ENCODE measurements at places on chromosomes 7 and 10.

DNA sequence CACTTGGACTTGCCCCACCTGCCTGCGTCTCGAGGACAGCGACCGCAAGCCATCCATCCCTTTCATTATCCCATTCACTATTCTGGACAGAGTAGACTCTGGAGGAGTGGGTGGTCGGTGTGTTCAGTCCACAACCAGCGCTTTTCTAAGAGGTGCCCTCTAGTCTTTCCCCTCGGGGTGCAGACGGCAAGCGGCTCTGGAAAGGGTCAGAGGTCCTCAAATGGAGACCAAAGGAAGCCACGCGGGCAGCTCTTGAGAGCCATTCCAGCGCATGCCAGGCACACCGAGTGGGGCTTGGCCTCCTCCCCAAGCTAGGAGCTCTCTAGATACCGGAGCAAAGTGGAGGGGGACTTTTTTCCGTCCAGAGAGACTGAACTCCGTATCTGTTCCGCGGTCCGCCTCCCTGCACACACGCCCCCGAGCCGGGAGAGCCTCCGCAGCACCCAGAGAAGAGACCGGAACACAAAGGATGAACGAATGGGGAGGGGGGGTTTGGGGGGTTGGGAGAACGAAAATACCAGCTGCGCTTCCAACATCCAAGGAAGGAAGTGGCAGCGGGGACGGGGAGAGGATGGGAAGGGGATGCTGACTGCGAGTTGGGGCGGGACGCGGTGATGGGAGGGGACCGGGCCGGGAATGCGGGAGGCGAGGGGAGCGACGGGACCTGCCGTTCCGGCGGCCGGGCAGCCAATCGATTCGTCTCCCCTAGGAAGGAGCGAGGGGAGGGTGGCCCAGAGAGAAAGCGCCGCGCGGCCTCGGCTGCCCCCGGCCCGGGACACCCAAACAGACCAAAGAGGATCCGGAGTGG lies 515 bp downstream of the GSDME start:
- no peak for DNase-seq

DNA sequence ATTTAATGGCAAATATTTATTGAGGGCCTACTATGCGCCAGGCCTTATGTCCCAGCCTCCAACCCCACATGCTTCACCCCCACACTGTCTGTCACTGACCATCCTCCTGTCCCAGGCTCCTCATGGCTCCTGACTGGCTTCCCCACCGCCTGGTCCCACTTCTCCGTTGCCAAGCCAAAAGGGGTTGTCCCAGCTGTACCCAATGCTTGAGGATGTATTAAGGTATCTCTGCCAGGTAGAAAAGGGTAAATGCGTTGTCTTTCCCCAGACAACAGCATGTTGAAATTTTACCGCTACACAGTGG lies 168.8 kb upstream of the FRMD4A start:
- DNase-seq: no peak

GRCh38 chr10:59271160-59271559 lies 91.2 kb downstream of the FAM13C start:
- no peak for DNase-seq

GRCh38 chr10:108597657-108598319 lies 1325.5 kb downstream of the XPNPEP1 start:
- DNase-seq: no peak

DNA sequence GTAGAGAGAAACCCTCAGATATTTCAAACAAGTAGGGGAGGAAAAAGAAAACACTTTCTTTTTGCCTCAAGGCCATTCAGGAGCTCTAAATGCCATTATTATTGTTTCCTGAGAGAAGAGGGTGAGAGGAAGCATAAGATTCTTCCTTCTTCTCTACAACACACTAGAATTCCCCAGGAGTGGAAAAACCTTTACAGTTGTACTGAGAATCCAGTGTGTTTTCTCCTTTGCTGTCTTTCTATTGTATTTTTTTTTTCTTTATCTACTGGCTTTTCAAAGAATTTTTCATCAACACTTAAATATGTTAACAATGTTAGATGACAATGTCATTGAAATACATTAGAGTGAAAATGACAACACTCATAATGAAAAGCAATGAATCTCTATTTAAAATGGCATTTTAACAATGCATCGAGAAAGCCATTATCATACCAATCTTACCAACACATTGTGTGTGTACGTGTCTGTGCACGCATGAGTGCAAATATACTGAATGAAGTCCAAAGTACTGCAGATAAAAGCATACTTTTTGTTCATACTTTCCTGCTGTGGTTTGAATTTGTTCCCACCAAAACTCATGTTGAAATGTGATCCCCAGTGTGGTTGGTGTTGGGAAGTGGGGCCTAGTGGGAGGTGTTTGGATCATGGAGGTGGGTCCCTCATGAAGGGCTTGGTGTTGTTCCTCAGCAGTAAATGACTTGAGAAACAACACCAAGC lies 24.2 kb upstream of the MACC1 start:
- DNase-seq: no peak

DNA sequence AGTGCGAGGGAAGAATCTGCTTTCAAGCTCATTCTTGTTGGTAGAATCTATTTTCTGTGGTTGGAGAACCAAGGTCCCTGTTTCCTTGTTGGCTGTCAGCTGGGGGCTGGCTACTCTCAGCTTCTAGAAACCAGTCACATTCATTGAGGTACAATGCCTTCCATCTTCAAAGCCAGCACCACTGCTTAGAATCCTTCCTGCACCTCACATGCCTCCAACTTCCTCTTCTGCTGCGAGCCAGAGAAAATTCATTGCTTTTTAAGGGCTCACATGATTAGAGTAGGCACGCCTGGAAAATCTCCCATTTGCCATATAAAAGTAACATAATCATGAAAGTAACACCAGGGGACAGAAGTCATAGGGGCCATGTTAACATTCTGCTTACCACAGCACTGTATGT lies 28.7 kb downstream of the TES start:
- DNase-seq: no peak

DNA sequence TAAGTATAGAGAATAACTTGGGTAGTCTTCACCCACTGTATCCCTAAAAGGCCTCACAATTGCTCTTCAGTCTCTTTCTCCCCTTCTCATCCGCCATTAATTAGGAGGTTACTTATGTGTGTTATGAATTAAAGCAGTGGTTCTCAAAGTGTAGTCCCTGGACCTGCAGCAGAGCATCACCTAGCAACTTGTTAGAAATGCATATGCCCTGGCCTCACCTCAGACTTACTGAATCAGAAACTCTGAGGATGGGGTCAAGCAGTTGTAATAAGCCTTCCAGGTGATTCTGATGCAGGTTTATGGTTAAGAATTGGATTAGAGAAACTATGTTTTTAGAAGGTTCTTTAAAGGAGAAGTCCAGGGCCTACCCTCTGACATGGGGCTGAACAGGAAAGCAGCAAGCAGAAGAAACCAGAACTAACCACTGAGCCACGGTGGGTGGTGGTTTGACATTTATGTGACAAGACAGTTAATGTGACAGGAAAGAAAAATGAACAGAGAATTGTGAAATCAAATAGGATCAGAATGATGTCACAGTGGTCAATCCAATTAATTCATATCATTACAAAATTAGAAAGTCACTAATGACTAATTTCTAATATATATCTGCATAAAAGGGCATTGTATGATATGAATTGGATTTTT lies 37.6 kb downstream of the ENTPD1 start:
- DNase-seq: peak; percentile 72

DNA sequence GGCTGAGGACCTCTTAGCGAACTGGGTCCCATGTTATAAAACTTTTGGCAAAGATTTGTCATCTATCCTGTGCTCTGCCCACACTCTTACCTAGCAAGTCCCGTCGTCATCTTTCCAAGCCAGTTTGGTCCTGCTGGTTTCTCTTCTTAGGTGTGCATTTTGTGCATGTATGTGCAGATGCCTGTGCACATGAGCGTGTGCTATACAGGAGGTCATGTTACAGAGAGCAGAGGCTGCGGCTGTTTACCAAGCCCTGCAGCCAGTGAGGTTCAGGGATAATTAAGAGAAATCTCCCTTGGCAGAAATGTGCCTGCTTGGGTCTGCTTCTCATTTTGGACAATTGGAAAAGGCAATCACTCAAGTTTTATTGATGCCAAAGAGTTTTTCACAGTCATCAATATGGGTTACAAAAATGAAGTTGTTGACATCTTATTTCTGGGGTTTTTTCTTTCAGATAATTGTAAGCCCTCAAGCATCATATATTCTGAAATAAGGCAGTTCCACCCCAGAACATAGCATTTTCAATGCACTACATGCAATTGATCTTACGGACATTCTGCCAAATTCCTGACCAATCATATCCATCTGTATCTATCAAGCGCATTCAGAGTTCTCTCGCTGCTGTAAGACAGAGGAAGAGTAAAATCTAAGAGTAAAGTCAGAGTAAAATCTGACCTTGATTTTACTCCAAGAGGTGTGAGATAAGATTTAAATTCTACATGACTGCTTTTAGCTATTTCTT lies 361.4 kb upstream of the ZNF32 start:
- DNase-seq: no peak

DNA sequence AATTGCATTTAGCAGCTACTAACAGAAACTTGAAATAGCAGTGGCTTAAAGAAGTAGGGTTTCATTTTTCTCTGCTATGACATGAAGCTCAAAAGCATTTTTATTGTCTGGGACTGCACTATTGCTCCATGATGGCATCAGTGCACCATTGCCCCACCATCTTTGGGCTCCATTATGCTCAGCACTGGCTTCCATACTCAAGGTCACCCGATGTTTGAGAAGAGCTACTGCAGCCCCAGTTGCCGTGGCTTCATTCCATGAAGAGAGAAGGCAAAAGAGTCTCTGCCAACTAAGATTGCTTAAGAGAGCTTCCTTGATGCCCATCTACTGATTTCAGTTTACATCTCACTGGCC lies 192.2 kb upstream of the LRGUK start:
- no peak for DNase-seq

- peak; percentile 67 for DNase-seq
These were observed 1.5 kb downstream of the BZW2 start for GRCh38 chr7:16647435-16647960.

- no peak for DNase-seq
These were observed 6.7 kb upstream of the MAFK start for GRCh38 chr7:1523844-1524243.

DNA sequence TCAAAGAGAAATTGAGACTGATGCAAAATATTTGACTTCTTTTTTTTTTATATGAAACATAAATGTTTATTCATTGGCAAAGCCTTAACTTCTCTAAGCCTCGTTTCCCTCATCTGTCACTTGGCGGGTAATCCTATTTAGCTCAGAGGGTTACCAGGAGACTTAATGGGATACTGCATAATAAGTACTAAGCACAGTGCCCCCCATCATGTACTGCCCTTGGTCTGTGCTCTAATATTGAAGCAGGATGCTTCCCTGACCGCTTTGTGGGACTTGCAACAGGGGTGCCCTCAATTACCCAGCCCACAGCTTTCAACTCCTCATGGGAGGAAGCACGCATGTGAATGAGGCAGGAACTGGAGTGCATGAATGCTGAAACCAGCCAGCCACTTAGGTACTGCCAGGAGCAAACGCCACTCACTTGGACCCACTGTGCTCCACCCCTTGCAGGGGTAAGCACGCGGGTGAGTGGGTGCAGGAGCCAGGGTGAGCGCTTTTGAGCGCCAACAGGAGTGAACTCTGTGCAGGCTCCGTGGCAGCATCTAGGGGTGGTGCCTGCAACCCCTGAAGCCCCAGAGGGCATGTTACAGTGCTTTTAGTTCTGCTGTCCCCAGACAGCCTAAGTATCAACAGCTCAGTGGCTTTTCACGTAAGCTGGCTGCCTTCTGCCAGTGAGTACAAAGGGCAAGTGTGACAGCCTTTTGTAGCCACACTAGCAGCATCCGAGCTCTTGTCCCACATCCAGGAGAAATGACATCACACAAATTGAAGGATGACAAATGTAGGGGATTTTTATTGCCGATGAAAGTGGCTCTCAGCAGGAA lies 209.8 kb upstream of the C7orf33 start:
- DNase-seq: no peak

DNA sequence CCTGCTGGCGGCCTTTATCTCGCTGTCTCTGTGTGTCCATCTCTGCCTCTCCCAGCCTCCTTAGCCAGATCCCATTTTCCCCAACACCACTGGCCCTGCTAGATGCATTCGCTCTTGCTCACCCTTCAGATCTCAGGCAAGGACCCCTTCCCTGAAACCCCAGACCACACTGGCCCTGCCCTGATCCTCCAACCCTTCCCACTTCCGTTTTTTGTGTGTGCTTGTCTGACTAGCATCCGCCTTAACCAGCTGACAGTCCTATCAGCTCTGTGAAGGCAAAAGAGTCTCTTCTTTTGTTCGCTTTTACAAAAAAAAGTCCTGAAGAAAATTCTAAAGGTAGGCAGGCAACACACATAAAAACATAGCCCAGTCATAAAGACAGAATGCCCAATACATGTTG lies 28.7 kb downstream of the CHST15 start:
- DNase-seq: peak; percentile 59

- peak; percentile 64 for DNase-seq
These were observed 72.6 kb downstream of the FOXL3 start for GRCh38 chr7:362402-363096.

DNA sequence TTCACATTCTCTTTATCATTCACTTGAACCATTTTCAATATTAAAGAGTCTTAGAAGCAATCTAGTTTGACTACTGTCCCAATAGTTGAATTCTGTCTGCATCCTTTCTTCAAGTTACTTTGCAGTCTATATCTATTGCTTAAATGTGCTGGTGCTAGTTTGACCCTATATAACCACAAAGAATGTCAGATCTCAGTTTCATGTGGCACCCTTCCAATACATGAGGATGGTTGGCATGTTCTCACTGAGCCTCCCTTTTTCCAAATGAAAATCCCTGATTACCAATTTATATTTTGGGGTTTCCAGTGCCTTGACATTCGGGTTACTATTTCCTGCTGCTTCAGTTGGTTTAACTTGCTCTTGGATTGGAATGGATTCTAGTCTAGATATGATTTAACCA lies 292.7 kb downstream of the EXOC4 start:
- no peak for DNase-seq

DNA sequence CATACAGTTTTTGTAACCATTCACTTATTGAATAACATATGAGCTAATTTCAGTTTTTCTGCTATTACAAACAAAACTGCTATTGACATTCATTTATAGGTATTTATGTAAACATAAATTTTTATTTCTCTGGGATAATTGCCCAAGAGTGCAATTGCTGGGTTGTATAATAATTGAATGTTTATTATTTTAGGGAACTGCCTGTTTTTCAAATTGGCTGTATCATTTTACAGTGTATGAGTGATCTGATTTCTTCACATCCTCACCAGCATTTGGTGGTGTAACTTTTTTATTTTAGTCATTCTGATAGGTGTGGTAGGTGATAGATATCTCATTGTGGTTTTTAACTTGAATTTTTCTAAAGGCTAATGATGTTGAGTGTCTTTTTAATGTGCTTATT lies 26.4 kb downstream of the KIF11 start:
- no peak for DNase-seq

GRCh38 chr10:116084161-116084560 lies 188.8 kb downstream of the GFRA1 start:
- peak; percentile 86 for DNase-seq

All from common myeloid progenitor, CD34-positive (primary cell).